ENCODE measurements at places on chromosomes 6 and 20.

GRCh38 chr6:82333781-82334180, 29.8 kb upstream of the TPBG start:
- no peak for DNase-seq

DNA sequence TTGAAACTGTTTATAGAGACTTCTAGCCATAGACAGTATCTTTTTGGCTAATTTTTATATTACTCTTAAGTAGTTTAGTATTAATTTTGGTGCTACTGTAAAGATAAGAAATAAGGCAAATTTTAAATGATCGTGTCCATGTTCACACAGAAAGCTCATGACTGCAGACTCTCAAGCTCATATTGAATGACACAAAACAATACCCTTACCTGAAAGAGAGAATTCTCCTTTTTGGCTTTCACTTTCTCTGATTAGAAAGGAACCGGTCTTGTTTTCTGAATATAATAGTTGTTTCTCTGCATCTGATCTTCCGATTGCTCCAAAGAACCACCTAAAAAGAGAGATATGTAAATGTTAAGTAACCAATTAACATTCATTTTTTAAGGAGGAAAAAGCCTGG, 57.0 kb downstream of the FRK start:
- no peak for DNase-seq

- no peak for DNase-seq
Measured at GRCh38 chr6:41935193-41935574, 6.4 kb downstream of the CCND3 start.

- DNase-seq: no peak
Measured at GRCh38 chr6:163695414-163695864, 280.9 kb downstream of the QKI start.

DNA sequence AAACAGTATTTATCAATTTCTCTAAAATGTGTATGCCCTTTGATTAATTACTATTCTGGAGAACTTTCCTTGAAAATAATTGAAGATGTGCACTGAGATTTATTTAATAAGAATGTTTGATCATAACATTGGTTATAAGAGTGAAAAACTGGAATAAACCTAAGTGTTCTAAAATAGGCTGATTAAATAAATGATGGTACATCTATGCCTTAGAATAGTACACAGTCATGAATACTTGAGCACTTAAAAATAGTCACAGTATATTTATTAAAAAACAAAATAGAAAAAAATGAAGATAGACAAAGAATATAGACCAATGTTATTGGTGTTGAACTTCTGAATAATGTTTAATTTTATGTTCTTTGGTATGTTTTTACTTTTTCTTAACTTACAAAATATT, 93.0 kb downstream of the ZNF217 start:
- DNase-seq: no peak

- no peak for DNase-seq
Measured at GRCh38 chr6:142071981-142072380, 60.7 kb upstream of the GJE1 start.
